Activated naive CD4-positive, alpha-beta T cell treated with anti-CD3 and anti-CD28 coated beads for 36 hours (primary cell): ENCODE measurements at places on chromosomes 11 and 22.

DNA sequence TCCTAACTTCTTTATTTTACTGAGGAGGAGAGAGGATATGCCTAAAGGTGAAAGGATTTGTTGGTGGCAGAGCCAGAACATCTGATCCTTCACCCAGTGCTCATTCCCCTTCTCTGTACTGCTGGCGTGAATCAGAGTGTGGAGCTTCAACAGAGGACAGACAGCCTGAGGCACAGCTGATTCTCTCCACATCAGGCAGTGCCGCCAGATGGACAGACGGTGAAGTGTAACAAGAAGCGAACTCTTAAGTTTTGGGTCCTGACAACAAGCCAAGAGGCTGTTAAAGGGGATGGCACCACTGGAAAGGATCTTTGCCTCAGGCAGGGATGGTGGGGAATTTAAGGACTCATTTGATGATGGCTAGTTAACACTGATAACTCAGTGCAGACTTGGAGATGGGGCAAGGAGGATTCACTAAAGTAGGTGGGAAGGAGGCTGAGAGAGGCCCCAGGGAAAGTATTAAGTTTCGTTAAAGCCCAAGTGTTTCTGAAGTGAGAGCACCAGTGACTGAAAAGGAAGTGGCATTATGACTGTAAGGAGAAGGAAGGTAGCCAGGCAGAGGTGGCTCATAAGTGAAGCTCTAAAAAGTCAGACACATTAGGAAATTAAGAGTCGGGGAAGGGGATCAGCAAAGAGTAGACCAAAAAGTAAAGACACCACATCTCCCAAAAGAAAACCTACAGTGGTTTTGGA is 81.3 kb downstream of the CLPB start:
- DNase-seq, result peak; percentile 45

GRCh38 chr11:14314127-14314526 is 44.9 kb downstream of the RRAS2 start:
- peak; percentile 29 for DNase-seq

GRCh38 chr11:73363147-73363546 is 13.1 kb upstream of the RELT start:
- no peak for DNase-seq

GRCh38 chr22:31526270-31526669 is 29.9 kb downstream of the SFI1 start:
- DNase-seq, result peak; percentile 76
